ENCODE measurements at places on chromosomes 2 and 18.

DNA sequence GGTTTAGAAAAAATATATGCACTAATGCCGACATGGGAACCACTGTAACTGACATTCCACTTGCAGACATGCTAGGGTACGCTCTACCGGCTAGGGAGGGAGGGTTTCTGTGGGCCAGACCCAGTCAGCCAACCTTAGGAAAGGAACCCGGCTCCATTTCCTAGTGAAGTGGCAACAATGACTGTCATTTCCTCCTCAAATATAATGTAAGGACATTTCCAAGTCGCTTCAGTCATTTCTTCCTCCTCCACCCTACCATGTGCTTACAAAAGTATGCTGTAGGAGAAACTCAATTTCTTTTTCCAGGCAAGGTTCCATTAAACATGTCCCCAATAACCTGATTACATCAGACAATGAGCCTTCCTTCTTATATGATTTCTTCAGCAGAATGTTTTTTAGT lies 64.3 kb upstream of the PSMD14 start:
- no peak for DNase-seq

DNA sequence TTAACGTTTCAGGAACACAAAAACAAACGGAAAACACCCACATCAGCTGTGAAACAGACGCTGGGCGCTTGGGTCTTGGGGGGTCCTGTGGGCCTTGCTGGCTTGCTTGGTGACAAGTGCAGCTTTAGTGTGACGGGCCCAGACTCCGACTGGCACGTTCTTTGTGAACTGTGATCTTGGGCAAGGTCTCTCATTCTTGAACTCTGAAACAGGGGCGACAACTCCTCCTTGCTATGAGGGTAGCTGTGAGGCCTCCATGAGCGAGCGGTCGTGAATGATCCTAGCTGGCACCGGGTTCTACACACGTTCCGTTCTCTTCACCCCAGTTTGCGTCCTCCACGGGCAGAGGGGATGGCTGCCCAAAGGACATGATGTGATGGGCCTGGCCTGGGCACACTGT lies 8.7 kb upstream of the COLEC11 start:
- no peak for DNase-seq

GRCh38 chr18:70640336-70640887 lies 351.6 kb downstream of the SOCS6 start:
- no peak for DNase-seq

DNA sequence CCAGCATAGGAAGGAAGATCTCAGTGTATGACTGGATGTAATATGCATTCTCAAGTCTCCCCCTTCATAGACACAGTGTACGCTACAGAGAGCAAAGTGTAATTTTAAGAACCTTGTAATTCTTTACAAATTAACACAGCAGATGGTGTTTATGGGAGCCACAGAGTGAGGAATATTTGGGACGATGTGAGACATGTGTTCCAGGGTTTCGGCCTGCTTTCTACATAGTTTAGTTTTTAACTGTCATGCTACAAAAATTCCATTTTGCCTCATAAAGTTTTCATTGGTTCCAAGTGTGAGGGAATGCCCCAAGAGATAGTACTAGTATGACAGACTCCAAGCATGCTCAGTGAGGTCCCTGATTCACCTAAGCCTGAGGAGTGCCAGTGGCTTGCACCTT lies 76.2 kb upstream of the LRRTM1 start:
- DNase-seq: no peak

GRCh38 chr2:41955316-41956043 lies 92.3 kb upstream of the PKDCC start:
- DNase-seq: no peak

GRCh38 chr2:43219383-43220228 lies 6.8 kb downstream of the ZFP36L2 start:
- peak; percentile 69 for DNase-seq

DNA sequence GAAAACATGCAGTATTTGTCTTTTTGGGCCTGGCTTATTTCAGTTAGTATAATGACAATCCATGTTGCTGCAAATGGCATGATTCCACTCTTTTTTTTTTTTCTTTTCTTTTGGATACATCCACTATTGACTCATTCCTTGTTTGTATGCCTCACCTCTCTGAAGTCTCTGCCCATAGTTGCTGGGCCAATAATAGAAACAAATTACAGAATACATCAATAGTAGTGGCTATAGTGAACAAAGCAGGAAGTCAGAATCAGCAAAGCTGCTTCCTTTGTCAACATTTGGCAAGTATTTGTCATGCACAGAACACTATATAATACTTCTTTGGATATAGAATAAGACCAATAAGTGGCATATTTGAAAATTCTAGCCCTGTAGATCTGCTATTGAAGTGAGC lies 609.7 kb downstream of the STK39 start:
- no peak for DNase-seq

GRCh38 chr2:78154586-78154985 lies 632.4 kb upstream of the LRRTM4 start:
- no peak for DNase-seq

DNA sequence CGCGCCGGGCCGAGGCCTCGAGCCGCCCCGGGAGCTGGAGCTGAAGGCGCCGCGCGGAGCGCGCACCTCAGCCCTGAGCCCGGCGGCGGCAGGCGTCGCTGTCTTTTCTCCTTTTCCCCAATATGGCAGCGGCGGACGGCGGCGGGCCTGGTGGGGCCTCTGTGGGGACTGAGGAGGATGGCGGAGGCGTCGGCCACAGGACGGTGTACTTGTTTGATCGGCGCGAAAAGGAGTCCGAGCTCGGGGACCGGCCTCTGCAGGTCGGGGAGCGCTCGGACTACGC lies 369 bp downstream of the SMCHD1 start:
- DNase-seq: peak; percentile 32
